ENCODE measurements at places on chromosomes 1 and 21.

DNA sequence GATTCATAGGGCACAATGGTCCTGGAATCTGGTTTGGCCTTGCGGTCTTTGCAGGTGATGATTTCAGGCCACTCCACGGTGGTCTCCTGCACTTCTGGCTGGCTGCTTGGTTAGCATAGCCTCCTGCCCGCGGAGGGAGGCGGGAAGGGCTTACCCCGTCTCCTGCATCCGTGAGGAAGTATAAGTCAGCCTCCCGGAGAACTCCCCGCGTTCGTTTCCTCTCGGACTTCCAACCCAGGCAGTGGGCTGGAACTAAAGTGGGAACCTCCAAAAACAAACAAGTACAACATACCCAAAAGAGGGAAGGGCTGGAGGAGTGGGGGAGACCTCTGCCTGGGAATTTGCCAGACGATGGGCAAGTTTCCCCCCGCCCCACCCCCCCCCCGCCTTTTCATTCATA, 939 bp upstream of the CCN1 start:
- DNase-seq: no peak

- no peak for DNase-seq
Measured at GRCh38 chr1:3644273-3644672, 5.6 kb downstream of the WRAP73 start.

- no peak for DNase-seq
Measured at GRCh38 chr21:42820616-42821465, 58.5 kb downstream of the WDR4 start.

- DNase-seq: no peak
Measured at GRCh38 chr1:241396747-241397681, 40.0 kb upstream of the RGS7 start.

GRCh38 chr1:78401148-78401547, 89.6 kb upstream of the PTGFR start:
- DNase-seq: no peak

- DNase-seq: no peak
Measured at GRCh38 chr1:93614541-93614940, 67.1 kb downstream of the BCAR3 start.

- no peak for DNase-seq
Measured at GRCh38 chr1:207565546-207566468, 69.8 kb downstream of the CR1 start.

- DNase-seq: no peak
Measured at GRCh38 chr1:236619398-236619797, 15.1 kb upstream of the HEATR1 start.

GRCh38 chr1:42742617-42743316, 2.7 kb upstream of the CLDN19 start:
- DNase-seq: no peak

GRCh38 chr1:34591751-34592629, 162.9 kb upstream of the GJB5 start:
- DNase-seq: no peak

GRCh38 chr1:25519624-25520023, 23.8 kb upstream of the LDLRAP1 start:
- no peak for DNase-seq

DNA sequence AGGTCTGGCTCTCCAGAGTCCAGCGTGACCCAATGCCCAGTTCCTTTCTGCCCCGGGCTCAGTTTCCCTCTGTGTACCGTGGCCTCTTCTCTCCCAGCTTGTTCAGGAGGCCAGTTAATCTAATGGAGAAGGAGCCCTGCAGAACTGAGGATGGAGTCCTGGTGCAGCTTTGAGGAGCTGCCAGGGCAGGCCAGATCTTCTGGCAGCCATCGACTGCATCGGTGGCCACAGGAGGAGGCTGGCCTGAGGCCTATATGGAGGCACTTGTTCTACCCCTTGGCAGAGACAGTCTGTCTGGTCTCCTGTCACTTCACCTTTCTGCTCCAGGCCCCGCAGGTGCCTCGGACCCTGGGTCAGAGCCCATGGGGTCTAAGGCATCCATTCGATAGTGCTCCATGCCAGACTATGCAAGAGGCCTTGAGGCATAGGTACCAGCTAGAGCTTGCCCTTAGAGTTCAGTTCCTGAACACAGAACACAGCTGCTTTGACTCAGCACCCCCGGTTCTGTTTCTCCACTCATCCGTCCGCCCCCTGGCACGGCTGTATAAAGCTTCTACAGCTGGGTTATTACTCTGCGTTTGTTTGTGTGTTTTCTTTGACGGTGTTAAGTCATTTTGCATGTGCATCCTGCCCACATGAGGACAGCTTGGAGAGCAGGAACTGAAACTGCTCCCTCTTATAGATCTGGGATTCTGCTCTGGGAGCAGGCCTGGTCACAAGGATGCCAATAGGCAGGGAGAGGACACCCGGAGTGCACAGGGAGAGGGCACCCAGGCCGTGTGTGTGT, 18.5 kb upstream of the LRRN2 start:
- no peak for DNase-seq

DNA sequence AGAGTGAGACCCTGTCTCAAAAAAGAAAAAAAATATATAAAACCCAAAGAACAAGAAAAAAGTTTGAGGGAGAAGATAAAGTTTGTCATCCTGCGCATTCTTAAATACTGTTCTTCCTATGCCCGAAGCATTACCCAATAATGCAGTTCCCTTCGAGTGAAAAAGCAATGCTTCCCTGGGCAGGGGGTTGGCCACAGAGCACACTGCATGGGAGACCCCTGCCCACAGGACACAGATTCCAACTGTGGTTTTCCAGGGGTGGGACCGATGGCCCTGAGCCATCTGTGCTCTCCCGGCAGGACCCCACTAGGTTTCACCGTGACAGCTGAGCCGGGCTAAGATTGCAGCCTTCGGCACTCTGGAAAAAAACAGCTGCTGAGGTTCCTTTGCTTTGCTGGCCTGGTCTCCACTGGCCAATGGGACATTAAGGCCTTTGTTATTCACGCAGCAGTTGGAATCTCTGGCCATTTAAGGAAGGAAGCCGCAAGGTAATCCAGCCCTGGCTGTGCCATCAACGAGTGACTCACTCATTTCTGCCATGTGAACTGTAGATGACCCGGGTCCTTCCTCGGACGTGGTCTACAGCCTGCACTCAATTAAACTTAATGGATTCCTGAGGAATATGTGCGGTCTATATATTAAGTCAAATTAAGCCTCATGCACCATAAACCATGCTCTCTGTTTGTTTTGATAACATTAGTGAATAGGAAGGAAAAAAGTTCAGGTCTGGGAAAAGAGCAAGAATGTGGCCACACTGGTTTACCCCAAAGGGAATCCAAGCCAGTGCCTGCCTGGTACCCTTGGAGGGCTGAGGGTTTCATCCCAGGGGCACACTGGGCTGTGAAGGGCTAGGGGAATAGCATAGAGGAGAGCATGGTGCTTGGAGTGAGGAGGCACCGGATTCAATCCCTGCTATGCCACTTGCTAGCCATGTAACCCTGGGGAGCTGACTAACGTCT, 163.2 kb downstream of the ZBTB18 start:
- peak; percentile 89 for DNase-seq

GRCh38 chr1:187734427-187734826, 905.7 kb downstream of the PLA2G4A start:
- DNase-seq: no peak

- DNase-seq: no peak
Measured at GRCh38 chr1:207959141-207959825, 48.4 kb upstream of the CD34 start.

DNA sequence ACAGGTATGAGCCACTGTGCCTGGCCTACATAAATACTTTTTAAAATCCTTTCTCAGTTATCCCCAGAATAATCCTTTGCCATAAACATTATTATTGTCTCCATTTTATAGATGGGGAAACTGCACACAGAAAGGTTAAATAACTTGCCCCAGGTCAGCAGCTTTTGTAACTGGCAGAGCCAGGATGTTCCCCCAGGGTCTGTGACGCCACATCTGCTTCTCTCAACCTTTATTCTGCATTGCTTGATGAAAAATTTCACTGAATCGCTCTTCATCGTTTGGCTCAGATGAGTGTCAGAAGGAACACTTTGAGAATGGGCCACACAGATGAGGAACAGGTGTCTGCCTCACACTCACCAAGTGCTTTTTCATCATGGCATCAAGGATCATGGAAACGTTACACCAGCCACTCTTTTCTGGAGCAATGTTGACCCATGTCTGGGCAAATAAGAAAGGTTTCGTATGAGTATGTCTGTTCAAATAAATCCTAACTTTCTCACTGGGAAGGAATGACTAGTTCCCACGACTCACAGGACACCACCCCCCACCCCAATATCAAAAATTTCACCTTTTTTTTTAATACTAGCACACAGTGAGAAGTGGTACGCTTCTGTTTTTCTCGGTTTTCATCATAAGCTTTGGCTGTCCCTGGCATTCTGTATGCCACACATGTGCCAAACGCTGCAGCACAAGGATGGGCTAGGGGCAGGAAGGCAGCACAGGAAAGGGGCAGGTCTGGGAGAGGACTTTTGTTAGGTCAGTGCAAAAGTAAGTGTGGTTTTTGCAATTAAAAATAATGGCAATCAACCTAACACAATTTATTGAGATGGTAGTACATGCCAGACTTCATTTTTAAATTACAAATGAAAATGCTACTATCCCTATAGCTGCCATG, 9.0 kb upstream of the PTGFRN start:
- DNase-seq: no peak

- DNase-seq: no peak
Measured at GRCh38 chr1:23103001-23103889, 65.4 kb downstream of the LUZP1 start.

GRCh38 chr1:26535201-26535600, 5.6 kb downstream of the RPS6KA1 start:
- DNase-seq: no peak

DNA sequence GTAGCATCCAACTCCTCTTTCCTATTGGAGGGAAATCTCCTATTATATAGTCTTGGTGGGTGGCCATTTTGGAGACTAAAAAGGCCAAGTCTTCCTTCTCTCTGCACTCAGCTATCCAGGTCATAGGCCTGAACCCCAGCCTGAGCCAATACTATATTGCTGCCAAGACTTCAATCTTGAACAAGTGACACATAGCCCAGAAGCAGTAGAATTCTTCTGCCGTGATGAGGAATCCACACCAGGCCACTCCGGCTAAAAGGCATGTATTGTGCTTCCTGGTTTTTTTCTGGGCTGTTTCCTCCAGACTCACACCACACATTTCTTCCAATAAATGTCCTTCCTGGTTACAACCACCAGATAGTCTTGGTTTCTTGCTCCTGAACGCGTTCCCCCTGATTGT, 43.0 kb downstream of the ATF3 start:
- no peak for DNase-seq

DNA sequence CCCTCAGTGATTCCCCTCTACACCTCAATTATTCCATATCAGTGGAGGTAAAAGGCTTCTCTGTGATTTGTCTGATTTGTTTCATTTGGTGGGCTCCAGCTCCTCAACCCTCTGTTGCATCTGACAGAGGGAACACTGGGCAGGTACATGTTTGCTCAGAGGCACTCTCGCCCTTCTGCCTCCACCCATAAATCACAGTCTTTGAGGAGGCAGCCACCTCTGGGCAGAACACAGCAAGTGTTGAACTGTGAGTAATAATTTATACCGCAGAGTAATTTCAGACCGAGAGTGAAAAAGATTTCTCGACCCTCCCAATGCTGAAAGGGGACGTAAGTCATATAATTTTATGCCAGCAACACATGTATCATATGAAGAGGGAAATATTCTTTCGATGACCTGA, 330.1 kb upstream of the PBX1 start:
- no peak for DNase-seq

GRCh38 chr1:43366601-43367025, 1.2 kb downstream of the ELOVL1 start:
- DNase-seq: no peak

GRCh38 chr21:33971492-33972013, 55.9 kb upstream of the ATP5PO start:
- no peak for DNase-seq

DNA sequence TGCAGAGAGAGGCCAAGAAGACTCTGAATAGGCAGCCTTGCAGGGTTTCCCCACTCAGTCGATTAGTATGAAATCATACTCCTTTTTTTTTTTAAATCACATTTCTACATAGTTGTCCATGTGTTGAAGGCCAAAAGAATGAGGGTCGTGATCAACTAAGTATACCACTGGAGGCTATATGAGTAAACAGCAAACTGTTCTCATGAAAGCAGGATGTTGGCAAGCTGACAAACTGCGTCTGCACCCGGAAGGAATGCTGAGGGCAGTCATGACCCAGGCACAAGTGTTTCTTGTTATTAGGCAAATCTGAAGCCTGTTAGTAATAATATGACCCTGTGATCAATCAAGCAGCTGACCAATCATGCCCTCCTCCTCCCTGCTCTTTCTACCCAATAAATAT, 213.2 kb downstream of the USH2A start:
- DNase-seq: no peak

DNA sequence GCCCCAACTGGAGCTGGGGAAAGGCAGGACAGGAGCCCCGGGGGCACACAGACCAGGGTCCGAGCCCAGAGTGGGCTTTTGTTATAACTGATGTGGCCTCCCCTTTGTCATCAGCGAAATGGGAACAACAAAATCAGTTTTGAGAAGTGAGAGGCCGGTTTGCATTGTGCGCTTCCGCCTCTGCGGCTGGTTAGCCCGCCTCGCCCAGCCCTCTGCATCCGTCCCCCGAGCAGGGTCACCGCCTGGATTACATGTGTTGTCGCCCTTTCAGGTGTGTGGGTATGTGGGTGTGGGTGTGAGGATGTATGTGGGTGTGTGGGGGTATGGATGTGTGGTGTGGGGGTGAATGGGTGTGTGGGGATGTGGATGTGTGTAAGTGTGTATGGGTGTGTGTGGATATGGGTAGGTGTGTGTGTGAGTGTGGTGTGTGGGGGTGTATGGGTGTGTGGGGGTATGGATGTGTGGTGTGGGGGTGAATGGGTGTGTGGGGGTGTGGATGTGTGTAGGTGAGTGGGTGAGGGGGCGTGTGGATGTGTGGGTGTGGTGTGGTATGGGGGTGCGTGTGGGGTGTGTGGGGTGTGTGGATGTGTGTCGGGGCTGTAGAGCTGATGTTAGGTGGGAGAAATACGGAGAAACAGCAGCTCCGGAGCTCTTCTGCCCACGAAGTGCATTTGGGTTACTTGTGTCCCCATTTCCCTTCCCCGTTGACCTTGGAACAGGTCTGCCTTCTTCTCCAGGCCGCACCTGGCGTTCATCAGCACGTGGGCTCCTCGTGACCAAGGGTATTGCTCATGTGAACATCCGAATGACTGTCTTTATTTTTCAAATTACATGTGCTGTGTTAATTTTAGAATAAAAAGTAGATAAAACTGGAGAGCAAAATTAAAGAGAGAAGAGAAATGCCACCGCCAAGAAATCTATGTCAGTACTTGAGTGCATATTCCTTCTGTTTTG, 67.6 kb downstream of the FHAD1 start:
- no peak for DNase-seq

- no peak for DNase-seq
Measured at GRCh38 chr1:237390823-237391222, 348.8 kb downstream of the RYR2 start.

- no peak for DNase-seq
Measured at GRCh38 chr1:24181619-24182018, 5.5 kb downstream of the IFNLR1 start.

DNA sequence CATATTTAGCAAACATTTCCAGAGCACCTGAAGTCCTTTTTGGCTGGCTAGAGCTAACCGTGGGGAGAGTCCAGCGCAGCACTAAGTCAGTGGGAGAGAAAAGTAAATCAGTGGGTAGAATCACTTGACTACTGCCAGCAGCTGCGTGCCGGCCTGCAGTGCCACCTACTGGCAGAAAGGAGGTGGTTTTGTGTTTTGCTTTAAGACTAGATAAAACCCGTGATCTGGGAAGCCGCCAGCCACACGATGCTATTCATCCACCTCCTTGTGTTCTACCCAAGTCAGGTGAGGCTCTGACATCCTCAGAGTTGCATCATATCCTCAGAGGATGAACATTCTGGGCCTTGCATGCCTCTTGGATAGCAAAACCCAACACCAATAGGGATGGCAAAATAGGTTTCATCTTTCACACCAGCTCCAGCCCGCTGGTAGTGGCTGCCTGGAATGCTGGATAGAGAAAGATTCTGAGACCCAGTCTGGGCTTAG, 14.1 kb upstream of the HEYL start:
- peak; percentile 17 for DNase-seq
